ENCODE measurements at places on chromosomes 7 and 10. TPM values are rescaled to one million over a fixed set of nuclear protein-coding genes. Genes with fewer than 3 reads are reported as not detected.
A peak's percentile ranks its signal among the peaks of the same experiment; 100 is the strongest.

GARIN1A gene
- total RNA-seq, result 3.6 TPM

AGR3 gene
- total RNA-seq, result not detected

MCM7 gene
- total RNA-seq, result 226 TPM

ADAMTS14 gene
- 1.4 TPM for total RNA-seq

ZNF365 gene
- 20.2 TPM for total RNA-seq

LEP gene
- total RNA-seq, result not detected

NUTM2A gene
- total RNA-seq, result 0.18 TPM

LRMDA gene
- 3.6 TPM for total RNA-seq

WEE2 gene
- total RNA-seq, result not detected

TSPAN12 gene
- 7.2 TPM for total RNA-seq

MYO1G gene
- total RNA-seq, result 0.17 TPM

DNA sequence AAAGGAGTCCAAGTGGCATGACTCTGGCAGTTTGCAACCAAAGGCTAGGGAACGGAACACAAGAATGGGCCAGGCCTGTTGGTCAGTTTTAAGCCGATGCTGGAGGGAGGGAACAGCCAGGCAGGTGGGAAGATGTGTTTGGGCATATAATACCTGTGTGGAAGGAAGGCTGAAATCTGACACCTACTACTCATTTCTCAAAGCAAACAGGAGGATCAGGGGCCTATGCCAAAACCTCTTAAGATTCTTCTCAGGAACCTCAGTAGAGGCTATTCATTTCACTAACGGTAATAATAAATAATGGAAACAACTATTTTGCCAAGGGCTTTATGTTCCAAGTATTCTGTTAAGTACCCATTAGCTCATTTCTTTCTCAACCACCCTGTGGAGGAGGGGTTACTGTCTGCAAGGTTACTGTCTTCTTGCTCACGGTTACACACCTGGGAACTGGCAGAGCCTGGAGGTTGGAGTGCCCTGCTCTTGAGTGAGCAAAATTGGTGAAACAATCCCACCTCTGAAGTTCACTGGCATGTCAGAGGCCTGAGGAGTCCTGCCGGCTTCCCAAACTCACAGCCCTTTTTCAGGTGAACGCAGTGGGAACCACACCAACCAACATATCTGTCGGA is 35.5 kb downstream of the GOT1 start:
- peak; percentile 81 for DNase-seq

DNA sequence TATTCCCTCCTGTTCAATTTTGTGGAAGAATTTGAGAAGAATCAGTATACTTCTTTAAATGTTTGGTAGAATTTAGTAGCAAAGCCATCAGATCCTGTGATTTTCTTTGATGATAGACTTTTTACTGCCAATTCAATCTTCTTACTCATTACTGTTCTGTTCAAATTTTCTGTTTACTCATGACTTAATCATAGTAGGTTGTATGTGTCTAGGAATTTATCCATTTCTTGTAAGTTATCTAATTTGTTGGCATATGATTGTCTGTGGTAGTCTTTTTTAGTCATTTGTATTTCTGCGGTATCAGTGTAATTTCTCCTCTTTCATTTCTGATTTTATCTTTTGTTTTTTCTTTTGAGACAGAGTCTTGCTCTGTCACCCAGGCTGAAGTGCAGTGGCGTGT is 87.4 kb downstream of the CCDC3 start:
- peak; percentile 46 for DNase-seq

GRCh38 chr7:138049505-138050116 is 26.6 kb upstream of the AKR1D1 start:
- DNase-seq, result no peak

DNA sequence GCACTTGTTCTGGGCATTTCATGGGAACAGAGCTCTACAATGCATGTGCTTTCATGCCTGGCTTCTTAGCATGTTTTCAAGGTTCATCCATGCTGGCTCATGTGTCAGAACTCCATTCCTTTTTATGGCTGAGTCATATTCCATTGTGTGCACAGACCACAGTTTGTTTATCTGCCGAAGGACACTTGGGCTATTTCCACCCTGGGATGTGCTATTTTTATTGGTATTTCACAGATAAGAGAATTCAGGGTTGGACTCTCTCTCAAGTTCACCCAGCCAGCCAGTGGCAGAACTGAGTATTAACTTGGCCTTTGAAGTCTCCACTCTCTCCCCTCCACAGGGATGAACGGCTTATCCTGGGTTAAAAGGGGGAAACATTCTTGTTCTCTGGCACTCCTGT is 190.7 kb upstream of the GPR26 start:
- DNase-seq, result no peak

GRCh38 chr7:124310934-124311390 is 278.1 kb upstream of the TMEM229A start:
- DNase-seq, result no peak

GRCh38 chr7:45658716-45659495 is 84.7 kb downstream of the ADCY1 start:
- no peak for DNase-seq

DNA sequence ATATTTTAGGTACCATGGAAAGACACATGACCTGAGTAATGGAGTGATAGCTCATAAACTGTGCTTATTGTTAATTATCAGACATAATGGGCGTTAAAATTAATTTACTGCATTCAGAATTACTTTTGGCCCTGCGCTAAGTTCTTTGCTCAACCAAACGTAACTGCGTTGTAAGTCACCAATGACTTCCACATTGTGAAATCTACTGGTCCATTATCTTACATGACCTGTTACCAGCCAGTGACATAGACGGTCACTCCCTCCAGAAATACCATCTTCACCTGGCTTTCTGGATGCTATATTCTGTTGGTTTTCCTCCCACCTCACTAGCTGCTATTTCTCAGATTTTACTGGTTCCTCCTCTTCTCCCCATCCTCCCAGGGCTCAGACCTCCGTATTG is 5.0 kb upstream of the GIGYF1 start:
- no peak for DNase-seq

- DNase-seq, result no peak
Observed at GRCh38 chr10:78947226-78947625, 121.5 kb upstream of the ZMIZ1 start.

GRCh38 chr7:41874201-41874785 is 171.4 kb upstream of the INHBA start:
- DNase-seq, result no peak

- no peak for DNase-seq
Observed at GRCh38 chr10:28681291-28681763, 4.0 kb downstream of the BAMBI start.

DNA sequence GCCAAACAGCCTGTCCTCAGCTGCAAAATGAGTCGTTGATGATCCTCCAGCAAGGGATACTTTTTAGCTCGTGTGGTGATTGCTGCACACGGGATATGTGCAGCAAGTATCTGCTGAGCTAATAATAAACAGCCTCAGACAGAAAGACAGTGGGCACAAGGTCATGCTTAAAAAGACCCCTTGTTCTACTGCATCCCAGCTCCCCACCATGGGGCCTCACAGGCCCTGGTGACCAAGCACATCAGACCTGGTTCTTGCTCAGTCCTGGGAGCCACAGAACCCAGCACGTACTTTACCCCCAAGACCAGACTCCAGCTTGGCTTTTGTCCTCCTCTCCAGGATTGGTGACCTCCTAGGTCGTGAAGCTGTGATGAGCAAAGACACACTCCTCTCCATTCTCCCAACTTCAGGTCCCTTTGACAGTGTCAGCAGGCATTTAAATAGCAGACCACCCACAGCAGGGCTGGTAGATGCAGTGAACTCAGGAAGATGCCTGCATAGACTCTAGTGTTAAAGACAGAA is 50.5 kb downstream of the EGFR start:
- no peak for DNase-seq

DNA sequence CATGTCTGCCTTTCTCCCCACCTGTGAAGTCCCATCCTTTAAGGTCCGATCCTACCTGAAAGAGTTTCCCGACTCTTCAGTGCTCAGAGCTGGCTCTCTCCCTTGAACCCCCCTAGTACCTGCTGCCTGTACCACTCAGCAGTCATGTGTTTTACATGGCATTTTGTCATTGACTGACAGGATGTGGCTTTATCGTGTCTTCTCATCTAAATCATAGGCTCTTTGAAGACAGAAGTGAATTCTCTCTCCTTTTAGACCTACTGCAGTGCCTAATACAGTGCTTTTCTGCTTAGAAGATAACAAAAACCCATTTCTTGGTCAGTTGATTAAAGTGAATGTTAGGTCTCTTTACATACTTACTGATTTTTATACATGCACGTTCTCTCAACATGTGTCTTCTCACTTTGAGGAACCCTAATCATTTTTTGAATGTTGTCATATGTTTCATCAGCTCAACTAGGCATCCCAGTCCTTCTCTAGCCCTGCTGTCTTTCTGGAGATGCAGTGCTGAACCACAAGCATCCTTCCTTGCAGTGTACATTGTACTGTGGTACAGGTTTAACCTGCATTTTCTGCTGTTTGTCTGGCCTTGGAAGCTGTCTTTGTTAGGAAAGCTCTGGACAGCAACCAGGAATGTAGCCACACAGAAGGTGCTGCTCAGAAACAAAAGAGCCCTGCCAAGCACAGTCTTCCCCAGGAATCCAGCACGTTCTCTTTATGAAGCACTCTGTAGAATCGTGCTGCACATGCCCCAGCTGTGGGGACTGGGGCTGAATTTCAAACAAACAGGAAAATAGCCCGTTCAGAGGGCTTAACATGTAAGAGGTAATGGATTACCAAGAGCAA is 28.1 kb upstream of the LRRC4 start:
- DNase-seq, result no peak

DNA sequence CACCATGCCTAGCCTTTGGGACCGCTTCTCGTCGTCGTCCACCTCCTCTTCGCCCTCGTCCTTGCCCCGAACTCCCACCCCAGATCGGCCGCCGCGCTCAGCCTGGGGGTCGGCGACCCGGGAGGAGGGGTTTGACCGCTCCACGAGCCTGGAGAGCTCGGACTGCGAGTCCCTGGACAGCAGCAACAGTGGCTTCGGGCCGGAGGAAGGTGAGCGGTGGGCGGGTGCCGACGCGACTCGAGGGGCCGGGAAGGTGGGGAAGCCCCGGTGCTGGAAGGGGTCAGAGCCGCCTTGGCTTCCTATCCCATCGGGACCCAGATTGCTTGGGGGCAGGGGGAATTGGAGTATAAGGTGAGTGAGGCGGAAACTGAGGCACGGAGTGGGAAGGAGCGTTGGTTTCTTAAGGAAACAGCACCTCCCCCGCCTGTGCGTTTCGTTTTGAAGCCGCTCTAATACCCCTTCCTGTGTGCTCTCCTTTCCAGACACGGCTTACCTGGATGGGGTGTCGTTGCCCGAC is 547 bp downstream of the DDIT4 start:
- no peak for DNase-seq

GRCh38 chr10:86899670-86900276 is 57.6 kb downstream of the MMRN2 start:
- DNase-seq, result peak; percentile 67

DNA sequence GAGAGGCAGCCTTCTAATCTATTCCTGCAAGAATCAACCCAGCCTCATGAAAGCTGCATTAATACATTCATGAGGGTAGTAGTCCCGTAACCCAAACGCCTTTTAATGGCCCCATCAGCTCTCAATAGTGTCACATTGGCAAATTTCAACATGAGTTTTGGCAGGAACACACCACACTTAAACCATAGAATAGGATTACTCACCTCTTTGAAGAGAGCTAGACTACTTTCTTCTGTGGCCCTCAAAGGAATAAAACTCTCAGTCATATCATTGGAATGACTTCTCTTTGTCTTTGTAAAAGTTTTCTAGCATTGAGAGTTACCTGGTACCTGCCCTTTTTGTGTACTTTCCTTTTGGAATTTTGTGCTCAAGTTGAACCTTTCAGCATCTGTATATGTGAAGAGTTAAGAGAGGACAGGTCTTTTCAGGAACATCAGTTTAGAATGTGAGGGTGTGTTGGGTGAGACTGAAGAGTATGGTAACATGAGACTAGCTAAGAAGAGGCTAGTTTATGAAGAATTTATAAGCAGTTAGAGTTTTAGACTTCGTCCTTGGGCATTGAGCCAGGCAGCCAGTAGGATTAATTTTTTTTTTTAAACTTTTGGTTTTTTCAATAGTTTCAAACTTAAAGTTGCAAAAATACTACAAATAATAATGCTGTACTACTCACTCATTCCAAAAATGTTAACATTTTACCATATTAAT is 92.6 kb downstream of the MLLT10 start:
- DNase-seq, result peak; percentile 13

DNA sequence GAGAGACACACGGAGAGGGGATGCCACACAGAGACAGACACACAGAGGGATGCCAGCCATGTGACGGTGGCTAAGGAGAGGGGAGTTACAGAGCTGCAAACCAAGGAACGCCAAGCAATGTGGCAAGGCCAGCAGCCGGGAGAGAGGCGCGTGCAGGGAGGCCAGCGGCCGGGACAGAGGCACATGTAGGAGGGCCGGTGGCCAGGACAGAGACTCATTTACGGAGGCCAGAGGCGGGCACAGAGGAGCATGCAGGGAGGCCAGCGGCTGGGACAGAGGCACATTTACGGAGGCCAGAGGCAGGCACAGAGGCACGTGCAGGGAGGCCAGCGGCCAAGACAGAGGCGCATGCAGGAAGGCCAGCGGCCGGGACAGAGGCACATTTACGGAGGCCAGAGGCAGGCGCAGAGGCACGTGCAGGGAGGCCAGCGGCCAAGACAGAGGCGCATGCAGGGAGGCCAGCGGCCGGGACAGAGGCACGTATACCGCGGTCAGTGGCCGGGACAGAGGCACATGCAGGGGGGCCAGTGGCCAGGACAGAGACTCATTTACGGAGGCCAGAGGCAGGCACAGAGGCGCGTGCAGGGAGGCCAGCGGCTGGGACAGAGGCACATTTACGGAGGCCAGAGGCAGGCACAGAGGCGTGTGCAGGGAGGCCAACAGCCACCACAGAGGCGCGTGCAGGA is 40.4 kb downstream of the INSIG1 start:
- no peak for DNase-seq

- peak; percentile 72 for DNase-seq
Observed at GRCh38 chr7:81457852-81458522, 311.9 kb downstream of the HGF start.

GRCh38 chr10:33410860-33411234 is 76.4 kb upstream of the NRP1 start:
- no peak for DNase-seq

DNA sequence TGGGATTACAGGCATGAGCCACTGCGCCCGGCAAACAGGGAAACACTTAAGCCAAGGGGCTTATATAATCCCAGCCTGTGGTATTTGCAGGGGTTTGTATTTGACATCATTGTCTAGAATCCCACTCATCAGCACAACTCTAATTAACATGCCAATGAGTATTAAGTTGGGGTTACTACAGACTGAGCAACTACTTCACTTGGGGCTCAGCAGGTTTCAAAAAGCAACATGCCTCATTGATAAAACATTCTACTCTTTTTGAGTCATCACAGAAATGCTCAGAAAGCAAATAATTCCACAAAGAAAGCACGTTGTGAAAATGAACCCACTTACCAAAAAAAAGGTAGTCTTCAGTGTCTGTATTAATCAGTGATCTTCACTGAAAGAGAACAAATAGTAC is 236.9 kb upstream of the CELF2 start:
- DNase-seq, result no peak
